ENCODE measurements at places on chromosomes 1 and 21.
A peak's percentile ranks its signal among the peaks of the same experiment; 100 is the strongest.

GRCh38 chr1:84920159-84920558 is 27.2 kb upstream of the LPAR3 start:
- no peak for DNase-seq

- no peak for DNase-seq
These were observed at the start of gene HMGCS2 for GRCh38 chr1:119768778-119769177. HMGCS2 (minus strand) TSS chr1:119768905; CDS start chr1:119768844, 61 bp downstream.

DNA sequence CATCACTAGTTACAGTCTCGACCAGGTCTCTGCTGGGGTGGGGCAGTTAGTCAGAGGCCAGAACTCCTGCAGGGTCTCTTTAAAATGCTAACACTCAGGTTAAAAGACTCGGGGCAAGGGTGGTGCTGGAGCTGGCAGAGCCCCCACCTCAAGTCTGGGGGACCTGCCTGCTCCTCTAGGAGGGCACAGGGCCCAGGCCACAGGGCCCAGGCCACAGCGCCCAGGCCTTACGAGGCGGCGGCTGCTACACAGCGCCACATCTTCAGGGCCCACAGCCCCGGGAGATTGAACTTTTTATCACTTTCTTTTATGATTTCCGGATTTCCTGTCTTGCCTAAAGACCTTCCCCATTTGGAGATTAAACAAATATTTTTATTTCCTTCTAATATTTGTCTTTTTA is 10.4 kb downstream of the MPZ start:
- DNase-seq = no peak

DNA sequence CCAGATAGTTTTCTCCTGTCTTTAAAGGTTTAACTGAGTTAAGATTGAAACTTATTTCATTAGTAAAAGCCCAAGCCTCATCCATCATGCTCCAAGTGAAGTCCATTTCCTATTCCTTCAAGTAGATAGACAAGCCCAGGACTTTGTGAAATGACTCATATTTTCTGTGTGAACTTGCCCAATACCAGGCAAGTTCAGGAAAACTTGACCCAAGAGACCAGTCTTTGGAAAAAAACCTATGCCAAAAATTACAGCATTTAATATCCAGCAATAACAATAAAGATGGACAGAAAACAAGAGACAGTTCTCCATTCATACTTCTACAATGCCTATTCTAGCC is 405 bp upstream of the RAB29 start:
- no peak for DNase-seq

DNA sequence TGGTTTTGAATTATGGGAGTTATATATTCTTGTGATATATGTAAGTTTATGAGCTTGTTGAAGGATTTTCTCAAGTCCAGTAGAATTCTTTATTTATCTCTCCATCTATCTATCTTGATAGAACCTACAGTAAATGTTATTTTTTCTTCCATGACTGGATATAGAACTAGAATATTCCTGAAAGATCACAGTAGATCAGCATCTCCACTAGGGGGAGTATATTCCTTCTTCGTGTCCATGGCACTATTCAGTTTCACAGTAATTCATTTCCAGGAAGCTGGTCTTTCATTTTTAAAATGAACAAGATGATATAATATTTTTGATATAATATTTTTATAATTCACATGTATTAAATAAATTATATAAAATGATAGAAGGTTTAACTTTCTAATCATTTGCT is 18.8 kb downstream of the TMPRSS15 start:
- DNase-seq = peak; percentile 20

- DNase-seq = no peak
These were observed 68.3 kb downstream of the NENF start for GRCh38 chr1:212500983-212501382.

GRCh38 chr1:10295481-10296085 is 85.2 kb downstream of the KIF1B start:
- DNase-seq = no peak

- DNase-seq = no peak
These were observed 78.4 kb downstream of the BRINP3 start for GRCh38 chr1:190399233-190399632.

Data from cerebellar cortex (tissue), 1 donor.